ENCODE measurements at places on chromosomes 13 and 19. TPM values are rescaled to one million over a fixed set of nuclear protein-coding genes. Genes with fewer than 3 reads are reported as not detected.

DNA sequence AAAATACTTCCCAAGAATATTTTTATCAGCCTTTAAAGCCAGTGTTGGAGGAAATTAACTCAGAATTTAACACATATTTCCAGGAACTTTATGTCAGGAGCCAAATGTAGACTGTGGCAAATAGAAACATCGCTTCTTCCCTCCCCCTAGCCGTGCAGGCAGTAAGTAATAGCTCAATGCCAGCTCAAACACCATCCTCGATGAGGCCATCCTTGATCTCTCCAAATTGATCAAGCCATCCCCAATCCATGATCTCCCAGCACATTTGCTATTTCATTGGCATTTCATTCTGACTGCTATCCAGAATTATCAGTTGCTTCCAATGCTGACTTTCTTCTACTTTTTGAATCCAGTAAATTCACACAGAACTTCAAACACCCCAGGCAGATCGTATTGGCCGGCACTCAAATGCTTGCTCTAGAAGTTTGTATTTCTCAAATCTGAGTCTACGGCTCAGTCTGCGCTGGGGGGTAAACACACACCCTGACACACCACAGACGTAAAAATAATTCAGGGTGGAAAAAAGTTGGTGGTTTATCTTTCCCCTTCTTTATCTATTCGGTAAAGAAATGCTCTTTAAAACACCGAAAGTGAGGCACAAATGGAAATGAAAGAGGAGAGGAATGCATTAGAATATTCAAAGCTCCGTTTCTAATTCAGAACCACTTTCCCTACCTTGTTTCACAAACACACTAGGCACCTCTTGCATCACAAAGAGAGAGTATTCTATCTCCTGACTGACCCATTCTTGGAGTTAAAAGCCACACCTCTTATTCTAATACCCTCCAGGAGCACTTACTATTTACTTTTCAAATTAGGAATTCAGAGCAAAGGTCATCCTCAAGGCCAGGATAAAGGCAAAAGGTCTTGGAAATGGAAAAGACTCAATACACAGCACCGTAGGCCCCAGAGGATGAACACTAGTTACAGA lies 991 bp downstream of the OBI1 start:
- no peak for DNase-seq

DNA sequence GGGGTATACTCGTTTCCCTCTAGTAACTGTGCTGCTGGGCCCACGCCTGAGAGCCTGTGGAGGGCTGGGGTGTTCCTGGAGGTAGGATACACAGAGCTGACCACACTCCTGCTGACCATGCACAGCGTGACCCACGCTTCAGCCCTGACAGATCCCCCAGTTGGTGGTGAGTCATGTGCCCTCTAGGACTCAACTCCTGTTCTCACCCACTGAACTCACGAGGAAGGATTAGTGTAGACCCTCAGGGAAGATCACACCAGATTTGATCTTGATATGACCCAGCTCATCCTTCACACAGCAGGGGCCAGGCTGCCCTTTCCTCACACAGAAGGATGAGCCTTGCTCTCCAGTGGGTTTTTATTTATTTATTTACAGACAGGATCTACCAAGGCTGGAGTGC lies 13.3 kb upstream of the ACP7 start:
- no peak for DNase-seq

- no peak for DNase-seq
Observed at GRCh38 chr19:14915116-14915515, 26.2 kb upstream of the OR7C2 start.

- no peak for DNase-seq
Observed at GRCh38 chr19:21109116-21109515, 27.1 kb downstream of the ZNF714 start.

- peak; percentile 71 for DNase-seq
Observed at GRCh38 chr13:71866335-71867130, 471 bp downstream of the DACH1 start.

The PSG7 gene
- total RNA-seq = not detected

The KLK8 gene
- not detected for total RNA-seq

- no peak for DNase-seq
Observed at GRCh38 chr13:33645591-33646554, 172.1 kb upstream of the RFC3 start.

DNA sequence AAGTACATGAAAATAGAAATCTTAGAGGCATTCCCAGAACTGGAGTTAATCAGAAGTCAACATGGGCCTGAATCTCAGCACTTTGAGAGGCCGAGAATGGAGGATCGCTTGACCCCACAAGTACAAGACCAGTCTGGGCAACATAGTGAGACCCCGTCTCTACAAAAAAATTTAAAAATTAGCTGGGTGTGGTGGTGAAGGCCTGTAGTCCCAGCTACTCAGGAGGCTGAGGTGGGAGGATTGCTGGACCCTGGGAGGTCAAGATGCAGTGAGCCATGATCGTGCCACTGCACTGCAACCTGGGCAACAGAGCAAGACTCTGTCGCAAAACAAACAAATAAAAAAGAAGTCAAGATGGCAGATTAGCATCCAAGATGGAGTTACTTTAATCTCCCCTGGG lies 8.5 kb downstream of the IFNL2 start:
- no peak for DNase-seq

DNA sequence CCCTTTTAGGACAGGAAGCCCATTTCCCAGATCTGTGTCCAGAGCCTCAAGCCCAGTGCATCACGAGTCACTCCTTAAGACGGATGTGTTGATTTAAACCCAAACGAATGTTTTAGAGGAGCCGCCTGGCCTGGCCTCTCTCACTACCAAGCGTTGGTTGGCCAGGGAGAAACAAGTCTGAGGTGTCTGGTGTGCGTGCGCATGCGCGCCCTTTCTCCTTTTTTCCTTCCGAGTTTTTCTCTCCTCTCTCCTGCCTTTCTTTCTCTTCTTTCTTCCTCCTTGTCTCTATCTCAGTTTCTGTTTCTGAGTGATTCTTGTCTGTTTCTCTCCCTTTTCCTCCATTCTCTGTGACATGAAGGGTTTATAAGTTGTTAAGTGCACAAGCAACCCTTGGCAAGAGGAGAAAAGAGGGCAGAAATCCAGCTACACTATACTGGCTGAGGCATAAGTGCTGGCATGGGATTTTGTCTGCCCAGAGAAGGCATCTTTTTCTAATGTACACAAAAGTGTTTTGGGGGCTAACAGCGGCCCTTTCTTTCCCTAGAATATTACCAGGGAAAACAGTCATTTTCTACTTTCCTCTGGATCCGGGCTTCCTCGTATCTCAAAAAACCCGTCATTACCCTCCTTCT lies 170.5 kb downstream of the DNAJC15 start:
- no peak for DNase-seq

- no peak for DNase-seq
Observed at GRCh38 chr19:18262917-18263316, 11.3 kb downstream of the IQCN start.

DNA sequence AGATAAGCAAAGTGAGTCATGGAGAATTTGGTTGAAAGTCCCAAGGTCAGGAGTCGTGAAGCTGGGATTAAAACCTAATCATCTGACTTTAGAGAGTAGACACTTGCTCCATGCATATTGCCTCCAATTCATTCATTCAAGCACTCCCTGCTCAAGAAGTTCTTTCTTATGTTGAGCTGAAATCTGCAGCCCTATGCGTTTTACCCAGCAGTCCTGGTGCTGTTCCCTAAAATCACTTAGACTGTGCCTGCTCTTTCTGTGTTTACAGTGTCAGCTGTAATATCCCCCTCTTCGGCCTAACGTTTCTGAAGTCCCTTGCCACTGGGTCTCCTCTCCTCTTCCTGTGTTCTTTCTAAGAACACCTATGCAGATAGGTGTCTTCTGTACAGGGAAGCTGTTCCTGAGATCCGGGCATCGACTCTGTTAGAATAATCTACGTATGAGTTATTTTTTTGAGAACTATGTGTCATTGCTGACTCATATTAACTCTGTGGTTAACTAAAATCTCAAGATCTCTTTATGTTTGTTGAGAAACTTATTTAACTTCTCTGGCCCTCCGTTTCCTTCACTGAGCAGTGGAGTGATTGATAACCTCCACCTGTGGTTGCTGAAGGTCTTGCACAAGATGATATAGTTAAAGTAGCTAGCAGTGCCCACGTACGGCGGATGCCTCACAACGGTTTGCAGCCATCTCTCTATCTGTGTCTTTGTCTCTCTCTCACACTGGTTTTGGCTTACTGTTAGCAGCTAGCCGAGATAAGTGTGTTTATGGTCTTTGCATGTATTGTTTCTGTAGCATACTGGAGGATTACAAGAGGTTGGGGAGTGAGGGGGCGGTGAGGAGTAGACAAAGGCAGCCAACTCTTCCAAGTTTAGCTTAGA lies 4.7 kb downstream of the ALOX5AP start:
- DNase-seq = no peak

The PLIN5 gene
- total RNA-seq = 17.2 TPM

DNA sequence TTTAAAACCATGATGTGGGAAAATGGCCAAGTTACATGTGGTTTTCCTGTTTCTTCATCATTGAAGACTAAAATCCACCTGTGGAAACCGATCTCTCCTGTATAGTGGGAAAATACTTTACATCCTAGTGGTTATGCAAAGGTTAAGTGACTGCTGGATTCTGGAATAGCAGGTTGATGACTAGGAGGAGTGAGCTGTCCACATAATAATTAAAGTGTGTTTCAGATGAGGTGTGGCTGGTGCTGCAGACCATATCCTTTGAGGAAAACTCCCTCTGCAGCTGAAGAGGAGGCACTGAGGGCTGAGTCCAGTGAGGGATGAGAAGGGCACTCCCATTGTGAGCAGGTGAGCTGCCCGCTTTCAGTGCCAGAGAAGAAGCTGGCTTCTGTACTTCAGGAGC lies 43.2 kb downstream of the DCLK1 start:
- DNase-seq = no peak

The CGB2 gene
- total RNA-seq = not detected

DNA sequence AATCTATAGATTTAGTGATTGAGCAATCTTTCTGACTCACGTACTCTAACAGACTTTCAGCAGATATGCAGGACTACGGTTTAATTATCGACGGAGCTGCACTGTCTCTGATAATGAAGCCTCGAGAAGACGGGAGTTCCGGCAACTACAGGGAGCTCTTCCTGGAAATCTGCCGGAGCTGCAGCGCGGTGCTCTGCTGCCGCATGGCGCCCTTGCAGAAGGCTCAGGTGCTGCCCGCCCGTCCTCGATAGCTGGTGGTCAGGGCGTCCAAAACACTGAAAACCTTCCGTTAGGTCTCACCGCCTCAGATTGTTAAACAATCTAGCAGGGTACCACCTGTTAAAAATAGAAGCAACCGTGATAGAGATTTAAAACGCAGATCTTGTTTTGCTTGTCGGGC lies 113.2 kb upstream of the MCF2L start:
- DNase-seq = peak; percentile 40

- no peak for DNase-seq
Observed at GRCh38 chr19:21848706-21849105, 12.7 kb upstream of the ZNF43 start.

The SH2D3A gene
- total RNA-seq = 26.0 TPM

The PGLYRP2 gene
- total RNA-seq = not detected

The GPR12 gene
- total RNA-seq = not detected

The PBX4 gene
- total RNA-seq = 3.4 TPM

The C1QTNF9B gene
- not detected for total RNA-seq

GRCh38 chr13:61466280-61466679 lies 50.6 kb upstream of the PCDH20 start:
- no peak for DNase-seq
